CD8-positive, alpha-beta memory T cell (primary cell): ENCODE measurements at places on chromosomes 11 and 22. TPM values are rescaled to one million over a fixed set of nuclear protein-coding genes. Genes with fewer than 3 reads are reported as not detected.

DNA sequence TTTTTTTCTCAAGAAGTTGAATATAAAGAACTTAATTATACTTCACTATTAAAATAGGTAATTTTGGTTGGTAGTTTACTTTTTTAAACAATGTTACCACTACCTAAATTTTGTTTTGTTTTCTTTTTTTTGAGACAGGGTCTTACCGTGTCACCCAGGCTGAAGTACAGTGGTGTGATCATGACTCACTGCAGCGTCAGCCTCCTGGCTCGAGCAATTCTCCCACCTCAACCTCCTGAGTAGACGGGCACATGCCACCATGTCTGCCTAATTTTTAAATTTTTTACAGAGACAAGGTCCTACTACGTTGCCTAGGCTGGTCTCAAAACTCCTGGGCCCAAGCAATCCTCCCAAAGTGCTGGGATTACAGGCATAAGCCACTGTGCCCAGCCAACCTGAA lies 17.6 kb downstream of the SPCS2 start:
- H3K27ac ChIP-seq: no peak overlapping the region
- peaks cover 8% of the 10 kb centered on the region for H3K36me3 ChIP-seq
- H3K4me3 ChIP-seq: no peak overlapping the region
- no peak for DNase-seq
- H3K4me1 ChIP-seq: no peaks in the 10 kb centered on the region

The PHF21B gene
- total RNA-seq: not detected

DNA sequence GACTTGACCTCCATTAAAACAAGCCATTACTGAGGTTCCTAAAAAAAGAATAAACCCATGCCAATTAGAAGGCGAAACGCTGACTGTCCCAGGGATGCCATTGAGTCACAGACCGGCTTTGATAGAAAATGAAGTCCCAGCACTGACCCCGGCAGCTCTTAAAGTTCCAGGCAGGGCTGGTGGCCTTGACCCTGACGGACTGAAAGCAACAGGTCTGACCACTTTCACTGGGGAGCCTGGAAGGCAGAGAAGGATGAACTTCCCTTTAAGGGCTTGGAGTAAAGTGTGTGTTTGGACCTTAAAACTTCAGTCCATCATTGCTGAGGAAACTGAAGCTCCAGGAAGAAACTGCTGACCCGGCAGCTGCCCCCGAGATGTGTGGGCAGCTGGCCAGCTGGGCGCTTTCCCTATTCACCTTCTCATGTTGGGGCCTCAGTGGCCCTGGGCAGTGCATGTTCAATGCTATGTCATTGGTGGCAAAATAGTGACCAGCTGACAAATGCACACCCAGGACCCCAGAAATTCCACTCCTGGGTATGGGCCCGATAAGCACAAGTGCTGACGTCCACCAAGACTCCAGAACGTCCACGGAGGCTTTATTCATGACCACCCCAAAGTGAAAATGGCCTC lies 18.9 kb upstream of the EFCAB6 start:
- H3K27me3 ChIP-seq: no peaks in the 10 kb centered on the region
- H3K4me3 ChIP-seq: no peak overlapping the region
- H3K27ac ChIP-seq: no peak overlapping the region
- H3K4me1 ChIP-seq: no peaks in the 10 kb centered on the region
- no peak for DNase-seq

The FAM227A gene
- total RNA-seq: 0.75 TPM

DNA sequence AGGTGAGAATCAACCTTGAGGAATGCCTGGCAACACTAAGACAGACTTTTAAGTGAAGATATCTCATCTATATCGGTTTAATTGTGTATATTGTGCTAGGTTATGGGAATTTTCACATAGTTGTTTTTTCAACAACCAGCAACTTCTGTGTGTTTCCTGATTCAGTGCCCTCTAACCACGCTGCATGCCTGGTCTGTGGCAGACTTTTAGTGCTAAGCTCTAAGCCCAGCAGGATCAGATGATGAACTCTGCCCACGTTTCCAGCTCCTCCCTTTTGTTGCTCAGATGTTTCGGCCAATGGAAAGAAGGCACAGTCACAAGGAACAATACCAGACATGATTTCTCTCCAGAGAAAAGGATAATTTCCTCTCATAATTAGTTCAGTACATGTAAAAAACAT lies 1.4 kb upstream of the VWA5A start:
- no peaks in the 10 kb centered on the region for H3K27me3 ChIP-seq
- DNase-seq: no peak
- no peaks in the 10 kb centered on the region for H3K36me3 ChIP-seq
- peaks cover 15% of the 10 kb centered on the region for H3K4me1 ChIP-seq
- H3K4me3 ChIP-seq: no peak overlapping the region

DNA sequence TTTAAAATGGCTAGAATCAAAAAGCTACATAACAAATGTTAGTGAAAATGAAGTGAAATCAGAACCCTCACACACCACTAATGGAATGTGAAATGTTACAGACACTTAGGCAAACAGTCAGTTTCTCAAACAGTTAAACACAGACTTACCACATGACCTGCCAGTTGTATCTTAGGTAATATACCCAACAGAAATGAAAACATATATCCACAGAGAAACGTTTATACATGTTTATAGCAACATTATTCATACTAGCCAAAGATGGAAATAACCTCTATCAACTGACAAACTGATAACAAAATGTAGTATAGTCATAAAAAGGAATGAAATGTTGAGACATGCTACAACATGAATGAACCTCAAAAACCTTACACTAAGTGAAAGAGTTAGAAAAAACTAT lies 131.5 kb upstream of the TRPC6 start:
- no peaks in the 10 kb centered on the region for H3K4me1 ChIP-seq
- H3K36me3 ChIP-seq: no peaks in the 10 kb centered on the region
- no peaks in the 10 kb centered on the region for H3K27me3 ChIP-seq
- no peak overlapping the region for H3K27ac ChIP-seq
- H3K4me3 ChIP-seq: no peak overlapping the region
- no peak for DNase-seq

DNA sequence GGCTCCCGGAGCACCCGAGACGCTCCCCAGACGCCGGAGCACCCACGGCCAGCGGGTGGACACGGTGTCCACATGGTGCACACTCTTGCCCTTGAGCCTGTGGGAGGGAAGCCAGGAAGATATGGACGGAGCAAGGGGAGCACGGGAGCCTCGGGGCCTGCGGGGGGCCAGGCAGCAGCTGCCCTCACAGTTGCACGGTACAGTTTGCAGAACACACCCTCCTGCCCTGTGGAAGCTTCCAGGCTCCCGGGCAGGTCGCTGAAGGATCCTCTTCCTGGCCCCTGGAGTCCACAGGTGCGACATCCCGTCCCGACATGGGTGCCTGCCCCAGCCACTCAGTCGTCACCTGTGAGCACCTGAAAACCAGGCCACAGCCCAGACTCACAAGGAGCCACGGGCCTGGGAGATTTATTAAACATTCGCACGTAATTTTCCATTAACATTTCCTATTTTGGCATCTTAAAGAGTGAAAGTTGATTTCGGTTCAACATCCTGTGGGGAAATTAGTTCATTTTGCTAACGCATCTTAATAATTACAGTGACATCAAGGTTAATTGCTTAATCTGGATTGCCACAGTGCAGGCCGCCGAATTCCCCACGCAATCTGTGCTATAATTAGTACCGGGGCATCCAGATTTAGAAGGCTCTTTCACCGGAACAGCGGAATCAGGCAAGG lies 253.3 kb downstream of the BRD1 start:
- no peak overlapping the region for H3K4me3 ChIP-seq
- no peaks in the 10 kb centered on the region for H3K4me1 ChIP-seq
- no peaks in the 10 kb centered on the region for H3K36me3 ChIP-seq
- H3K27me3 ChIP-seq: no peaks in the 10 kb centered on the region
- DNase-seq: no peak

The MPZL3 gene
- total RNA-seq: 113 TPM

- no peaks in the 10 kb centered on the region for H3K36me3 ChIP-seq
- H3K4me3 ChIP-seq: no peak overlapping the region
- H3K27ac ChIP-seq: no peak overlapping the region
- H3K4me1 ChIP-seq: no peaks in the 10 kb centered on the region
- no peak for DNase-seq
- H3K27me3 ChIP-seq: no peaks in the 10 kb centered on the region
These were observed 340.0 kb downstream of the SHANK2 start for GRCh38 chr11:70912226-70912840.

- H3K4me1 ChIP-seq: no peaks in the 10 kb centered on the region
- no peak overlapping the region for H3K27ac ChIP-seq
- no peak for DNase-seq
- H3K36me3 ChIP-seq: no peaks in the 10 kb centered on the region
- H3K4me3 ChIP-seq: no peak overlapping the region
- no peaks in the 10 kb centered on the region for H3K27me3 ChIP-seq
These were observed 31.6 kb downstream of the ACER3 start for GRCh38 chr11:76892306-76892705.

GRCh38 chr11:4684631-4685285 lies 12.9 kb downstream of the OR51E2 start:
- no peaks in the 10 kb centered on the region for H3K4me1 ChIP-seq
- H3K27me3 ChIP-seq: no peaks in the 10 kb centered on the region
- H3K36me3 ChIP-seq: no peaks in the 10 kb centered on the region

DNA sequence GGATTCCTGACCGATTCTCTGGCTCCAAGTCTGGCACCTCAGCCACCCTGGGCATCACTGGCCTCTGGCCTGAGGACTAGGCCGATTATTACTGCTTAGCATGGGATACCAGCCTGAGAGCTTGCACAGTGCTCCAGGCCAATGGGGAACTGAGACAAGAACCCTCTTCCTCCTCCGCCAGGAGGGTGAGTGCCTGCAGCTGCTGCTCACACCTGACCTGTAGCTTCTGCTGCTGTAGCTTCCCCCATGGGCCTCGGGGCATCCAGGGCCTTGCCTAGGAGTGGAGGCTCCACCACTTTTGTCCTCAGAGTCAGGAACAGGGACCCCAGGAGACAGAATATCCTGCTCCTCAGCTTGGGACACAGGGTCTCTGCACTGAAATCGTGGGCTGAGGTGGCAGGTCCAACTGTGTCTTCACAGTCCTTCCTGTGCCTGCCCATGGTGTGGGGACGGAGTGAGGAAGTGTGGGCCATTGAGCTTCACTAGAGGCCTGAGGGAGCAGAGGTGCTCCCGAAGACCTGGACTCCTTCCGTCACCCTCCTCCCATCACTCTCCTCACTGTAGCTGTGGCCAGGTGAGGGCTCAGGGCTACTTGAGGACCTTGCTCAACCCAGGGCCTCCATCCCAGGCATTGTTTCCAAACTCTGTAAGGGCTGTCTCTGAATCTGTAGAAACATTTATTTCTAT lies 103.8 kb downstream of the ZNF280B start:
- H3K36me3 ChIP-seq: no peaks in the 10 kb centered on the region
- H3K27me3 ChIP-seq: no peaks in the 10 kb centered on the region

DNA sequence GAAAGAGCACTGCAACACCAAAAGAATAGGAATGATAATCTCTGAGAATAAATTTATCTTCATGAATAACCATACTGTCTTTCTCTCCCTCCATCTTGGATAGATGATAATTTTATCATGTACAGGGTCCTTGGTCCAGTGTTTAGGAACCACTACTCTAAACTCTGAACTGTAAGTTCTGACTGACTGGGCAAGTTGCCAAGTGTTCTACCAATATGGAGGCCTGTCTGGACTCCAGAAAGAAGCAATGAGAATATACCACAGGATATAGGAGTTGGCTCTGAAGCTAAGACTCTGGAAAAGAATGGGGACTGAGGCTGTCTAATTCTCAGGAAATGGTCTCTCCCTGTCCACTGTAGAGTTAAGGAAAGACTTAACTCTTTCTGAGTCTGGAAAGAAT lies 1.5 kb downstream of the FHIP1B start:
- no peak for DNase-seq
- peaks cover 41% of the 10 kb centered on the region for H3K4me1 ChIP-seq
- no peaks in the 10 kb centered on the region for H3K36me3 ChIP-seq
- H3K27me3 ChIP-seq: no peaks in the 10 kb centered on the region
- no peak overlapping the region for H3K4me3 ChIP-seq

- H3K4me3 ChIP-seq: no peak overlapping the region
- H3K27me3 ChIP-seq: no peaks in the 10 kb centered on the region
- peak overlapping the region; percentile 6 for H3K27ac ChIP-seq
- peaks cover 17% of the 10 kb centered on the region for H3K36me3 ChIP-seq
- H3K4me1 ChIP-seq: peaks cover 52% of the 10 kb centered on the region
These were observed 15.1 kb downstream of the APOL6 start for GRCh38 chr22:35663371-35663770.

DNA sequence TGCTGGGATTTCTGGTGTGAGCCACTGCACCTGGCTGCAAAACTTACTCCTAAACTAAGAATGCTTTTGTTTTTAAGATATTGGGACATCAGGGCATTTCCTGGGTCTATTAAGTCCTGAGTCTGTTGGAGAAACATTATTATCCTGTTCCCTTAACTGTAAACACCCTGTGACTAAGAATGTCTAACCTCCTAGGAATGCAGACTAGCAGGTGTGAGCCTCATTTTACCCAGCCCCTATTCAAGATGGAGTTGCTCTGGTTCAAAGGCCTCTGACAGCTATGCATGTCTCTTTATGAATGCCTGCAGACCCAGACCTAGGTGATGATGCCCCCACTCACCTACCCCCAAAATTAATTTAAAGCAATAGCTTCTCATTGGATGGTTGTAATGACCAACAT lies 46.2 kb downstream of the DEPDC5 start:
- no peak for DNase-seq
- no peaks in the 10 kb centered on the region for H3K27me3 ChIP-seq

DNA sequence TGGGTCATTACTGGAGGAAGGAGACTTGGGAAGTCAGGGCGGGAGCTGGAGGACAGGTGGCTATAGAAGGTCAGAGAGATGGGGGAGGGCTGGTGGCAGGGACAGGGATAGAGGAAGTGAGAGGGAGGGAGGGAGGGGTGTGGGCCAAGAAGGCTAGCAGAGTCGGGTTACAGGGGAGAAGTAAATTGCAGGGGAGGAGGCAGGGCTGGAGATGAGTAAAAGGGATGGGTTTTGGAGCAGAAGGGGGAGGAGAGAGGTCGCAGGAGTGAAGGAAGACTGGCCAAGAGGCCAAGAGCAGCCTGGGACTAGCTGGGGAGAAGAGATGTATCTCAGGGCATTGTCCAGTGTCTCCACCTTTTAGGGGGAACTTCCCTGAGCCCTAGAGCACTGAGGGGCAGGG lies 33.0 kb downstream of the LRRC10B start:
- H3K4me3 ChIP-seq: no peak overlapping the region
- peaks cover 5% of the 10 kb centered on the region for H3K27me3 ChIP-seq
- DNase-seq: no peak
- H3K27ac ChIP-seq: no peak overlapping the region

The KRTAP5-1 gene
- total RNA-seq: not detected

- H3K4me3 ChIP-seq: no peak overlapping the region
- no peaks in the 10 kb centered on the region for H3K36me3 ChIP-seq
- H3K27ac ChIP-seq: no peak overlapping the region
- DNase-seq: no peak
- H3K4me1 ChIP-seq: no peaks in the 10 kb centered on the region
- H3K27me3 ChIP-seq: no peaks in the 10 kb centered on the region
These were observed 899.6 kb downstream of the OPCML start for GRCh38 chr11:132632641-132633124.
